ENCODE measurements at places on chromosomes 13 and 19.

DNA sequence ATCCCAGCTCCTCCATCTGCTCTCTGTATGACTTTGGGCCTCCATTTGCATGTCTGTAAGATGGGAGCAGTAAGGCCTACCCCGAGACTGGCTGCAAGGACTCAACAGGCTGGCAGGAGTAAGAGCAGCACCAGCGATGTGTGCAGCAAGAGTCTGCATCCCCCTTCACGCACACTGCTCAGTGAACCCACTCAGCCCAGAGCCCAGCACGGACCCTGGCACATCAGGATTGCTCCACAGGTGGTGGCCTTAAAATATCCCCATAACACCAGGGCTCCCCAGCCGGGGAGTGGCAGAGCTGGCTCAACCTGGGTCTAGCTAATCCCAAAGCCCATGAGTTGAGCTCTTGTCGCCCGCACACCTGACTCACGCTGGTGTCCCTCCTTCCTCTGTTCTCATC, 23.4 kb downstream of the VRK3 start:
- DNase-seq: no peak

- no peak for DNase-seq
Measured at GRCh38 chr19:35436477-35437405, 11.3 kb upstream of the FFAR2 start.

- DNase-seq: no peak
Measured at GRCh38 chr13:60032851-60033250, 130.9 kb downstream of the DIAPH3 start.

- DNase-seq: no peak
Measured at GRCh38 chr19:46115396-46116106, 8.9 kb downstream of the IGFL3 start.

- no peak for DNase-seq
Measured at GRCh38 chr13:34421347-34421719, 520.7 kb upstream of the NBEA start.

Data from caudate nucleus (tissue), 63 donors.